ENCODE measurements at places on chromosomes 16 and 17.

- no peaks in the 10 kb centered on the region for H3K27me3 ChIP-seq
- peaks cover 33% of the 10 kb centered on the region for H3K36me3 ChIP-seq
- peak overlapping the region; percentile 85 for H3K27ac ChIP-seq
Measured at GRCh38 chr16:68309799-68310198, 947 bp downstream of the SLC7A6OS start.

GRCh38 chr16:12674071-12674470 lies 129.6 kb downstream of the CPPED1 start:
- H3K27ac ChIP-seq = no peak overlapping the region
- DNase-seq = no peak
- no peaks in the 10 kb centered on the region for H3K27me3 ChIP-seq
- peaks cover 22% of the 10 kb centered on the region for H3K36me3 ChIP-seq
- H3K4me3 ChIP-seq = no peak overlapping the region

GRCh38 chr17:40491486-40491885 lies 9.9 kb downstream of the TNS4 start:
- H3K27ac ChIP-seq = no peak overlapping the region
- H3K4me3 ChIP-seq = no peak overlapping the region
- no peak for DNase-seq
- peaks cover 4% of the 10 kb centered on the region for H3K27me3 ChIP-seq
- H3K36me3 ChIP-seq = no peaks in the 10 kb centered on the region

GRCh38 chr16:8512941-8513624 lies 77.2 kb downstream of the TMEM114 start:
- H3K4me3 ChIP-seq = no peak overlapping the region
- no peaks in the 10 kb centered on the region for H3K36me3 ChIP-seq
- H3K27ac ChIP-seq = no peak overlapping the region
- DNase-seq = no peak
- H3K27me3 ChIP-seq = no peaks in the 10 kb centered on the region

DNA sequence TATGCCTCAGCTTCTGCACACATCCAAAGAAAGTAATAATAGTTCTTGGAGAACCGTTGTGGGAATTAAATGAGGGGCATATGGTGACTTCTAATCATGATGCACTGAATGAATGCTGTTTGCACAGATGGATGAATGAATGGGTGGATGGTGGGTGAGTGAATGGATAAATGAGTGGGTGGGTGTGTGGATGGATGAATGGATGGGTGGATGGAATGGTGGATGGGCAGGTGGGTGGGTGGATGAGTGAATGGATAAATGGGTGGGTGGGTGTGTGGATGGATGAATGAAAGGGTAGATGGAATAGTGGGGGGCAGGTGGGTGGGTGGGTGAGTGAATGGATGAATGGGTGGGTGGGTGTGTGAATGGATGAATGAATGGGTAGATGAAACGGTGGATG lies 44.9 kb upstream of the FOXF1 start:
- H3K36me3 ChIP-seq = no peaks in the 10 kb centered on the region
- no peak for DNase-seq
- no peak overlapping the region for H3K27ac ChIP-seq
- no peak overlapping the region for H3K4me3 ChIP-seq

GRCh38 chr17:77965352-77965751 lies 6.8 kb downstream of the TNRC6C start:
- H3K27me3 ChIP-seq = no peaks in the 10 kb centered on the region
- H3K36me3 ChIP-seq = peaks cover 10% of the 10 kb centered on the region
- no peak for DNase-seq
- no peak overlapping the region for H3K4me3 ChIP-seq

- no peak overlapping the region for H3K27ac ChIP-seq
- no peak overlapping the region for H3K4me3 ChIP-seq
- H3K27me3 ChIP-seq = no peaks in the 10 kb centered on the region
- no peaks in the 10 kb centered on the region for H3K36me3 ChIP-seq
Measured at GRCh38 chr16:65731833-65732232, 610.0 kb upstream of the CDH11 start.

GRCh38 chr17:44555099-44555498 lies 2.2 kb upstream of the FZD2 start:
- H3K36me3 ChIP-seq = no peaks in the 10 kb centered on the region
- H3K4me3 ChIP-seq = no peak overlapping the region
- H3K4me1 ChIP-seq = peaks cover 21% of the 10 kb centered on the region

- H3K4me3 ChIP-seq = no peak overlapping the region
- DNase-seq = no peak
- H3K36me3 ChIP-seq = peaks cover 8% of the 10 kb centered on the region
Measured at GRCh38 chr16:13926891-13927290, 6.9 kb downstream of the ERCC4 start.

GRCh38 chr17:9647014-9647413 lies 1.7 kb downstream of the USP43 start:
- no peaks in the 10 kb centered on the region for H3K36me3 ChIP-seq
- H3K4me1 ChIP-seq = peaks cover 20% of the 10 kb centered on the region
- H3K27me3 ChIP-seq = peaks cover 54% of the 10 kb centered on the region
- DNase-seq = no peak
- no peak overlapping the region for H3K4me3 ChIP-seq

GRCh38 chr16:71311553-71312158 lies 22.5 kb upstream of the CMTR2 start:
- no peaks in the 10 kb centered on the region for H3K4me1 ChIP-seq
- H3K27me3 ChIP-seq = peaks cover 27% of the 10 kb centered on the region
- no peak for DNase-seq
- H3K27ac ChIP-seq = no peak overlapping the region
- no peaks in the 10 kb centered on the region for H3K36me3 ChIP-seq

- no peaks in the 10 kb centered on the region for H3K4me1 ChIP-seq
- no peak for DNase-seq
- no peak overlapping the region for H3K4me3 ChIP-seq
- H3K27ac ChIP-seq = no peak overlapping the region
- no peaks in the 10 kb centered on the region for H3K36me3 ChIP-seq
- peaks cover 2% of the 10 kb centered on the region for H3K27me3 ChIP-seq
Measured at GRCh38 chr17:81725439-81725838, 13.4 kb downstream of the SLC25A10 start.

- DNase-seq = peak; percentile 51
- H3K36me3 ChIP-seq = peaks cover 1% of the 10 kb centered on the region
- H3K27me3 ChIP-seq = no peaks in the 10 kb centered on the region
- no peak overlapping the region for H3K27ac ChIP-seq
- peaks cover 22% of the 10 kb centered on the region for H3K4me1 ChIP-seq
- H3K4me3 ChIP-seq = no peak overlapping the region
Measured at GRCh38 chr16:309476-309875, 26.5 kb downstream of the PDIA2 start.

GRCh38 chr17:42016411-42016831 lies 818 bp downstream of the DNAJC7 start:
- H3K4me3 ChIP-seq = peak overlapping the region; percentile 93
- H3K4me1 ChIP-seq = peaks cover 64% of the 10 kb centered on the region
- H3K36me3 ChIP-seq = peaks cover 11% of the 10 kb centered on the region
- DNase-seq = peak; percentile 53
- peak overlapping the region; percentile 96 for H3K27ac ChIP-seq

- H3K4me3 ChIP-seq = no peak overlapping the region
- no peaks in the 10 kb centered on the region for H3K36me3 ChIP-seq
- DNase-seq = no peak
- no peak overlapping the region for H3K27ac ChIP-seq
Measured at GRCh38 chr17:33039874-33040273, 48.2 kb downstream of the SPACA3 start.

DNA sequence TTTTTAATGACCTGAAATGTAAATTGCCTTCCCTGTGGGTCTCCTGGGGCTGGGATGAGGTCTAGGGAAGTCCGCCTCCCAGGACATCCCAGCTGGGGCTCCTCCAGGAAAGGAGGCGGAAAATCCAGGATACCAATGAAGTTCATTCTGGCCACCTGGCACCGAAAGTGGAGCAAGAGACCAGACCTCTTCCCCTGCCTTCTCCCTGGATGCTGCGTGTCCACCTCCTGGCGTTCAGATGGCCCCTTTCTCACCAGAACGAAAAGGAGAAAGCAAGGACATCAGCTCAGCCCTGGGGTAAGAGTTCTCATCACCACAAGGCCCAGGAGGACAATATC lies 20.4 kb downstream of the RBFOX3 start:
- H3K27ac ChIP-seq = no peak overlapping the region
- H3K36me3 ChIP-seq = no peaks in the 10 kb centered on the region
- no peaks in the 10 kb centered on the region for H3K27me3 ChIP-seq
- H3K4me1 ChIP-seq = no peaks in the 10 kb centered on the region
- H3K4me3 ChIP-seq = no peak overlapping the region
- no peak for DNase-seq

- DNase-seq = no peak
- H3K36me3 ChIP-seq = no peaks in the 10 kb centered on the region
- no peaks in the 10 kb centered on the region for H3K4me1 ChIP-seq
- no peaks in the 10 kb centered on the region for H3K27me3 ChIP-seq
Measured at GRCh38 chr16:73951481-73951880, 345.1 kb upstream of the PSMD7 start.

DNA sequence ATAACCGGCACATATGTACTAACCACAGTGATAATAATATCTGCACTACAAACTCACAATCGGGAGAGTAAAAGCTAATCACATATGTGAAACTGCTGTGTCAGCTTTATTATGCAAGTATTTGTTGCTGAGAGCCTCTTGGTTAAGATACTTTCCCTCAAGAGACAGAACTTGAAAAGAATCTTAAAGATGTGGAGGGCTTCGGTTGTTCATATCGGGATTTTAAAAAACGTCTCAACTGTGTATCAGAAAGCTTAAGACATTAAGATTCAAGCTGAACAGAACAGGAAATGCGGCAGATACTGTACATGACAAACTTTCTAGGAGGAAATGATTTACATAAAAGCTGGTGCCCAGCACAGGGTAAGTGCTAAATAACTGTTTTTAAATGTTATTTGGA lies 27.5 kb upstream of the HLF start:
- H3K4me3 ChIP-seq = no peak overlapping the region
- H3K27me3 ChIP-seq = peaks cover 31% of the 10 kb centered on the region
- H3K36me3 ChIP-seq = no peaks in the 10 kb centered on the region
- peaks cover 16% of the 10 kb centered on the region for H3K4me1 ChIP-seq
- DNase-seq = no peak
- no peak overlapping the region for H3K27ac ChIP-seq

GRCh38 chr17:71978435-71978834 lies 142.4 kb upstream of the SOX9 start:
- H3K4me3 ChIP-seq = no peak overlapping the region
- H3K4me1 ChIP-seq = no peaks in the 10 kb centered on the region

DNA sequence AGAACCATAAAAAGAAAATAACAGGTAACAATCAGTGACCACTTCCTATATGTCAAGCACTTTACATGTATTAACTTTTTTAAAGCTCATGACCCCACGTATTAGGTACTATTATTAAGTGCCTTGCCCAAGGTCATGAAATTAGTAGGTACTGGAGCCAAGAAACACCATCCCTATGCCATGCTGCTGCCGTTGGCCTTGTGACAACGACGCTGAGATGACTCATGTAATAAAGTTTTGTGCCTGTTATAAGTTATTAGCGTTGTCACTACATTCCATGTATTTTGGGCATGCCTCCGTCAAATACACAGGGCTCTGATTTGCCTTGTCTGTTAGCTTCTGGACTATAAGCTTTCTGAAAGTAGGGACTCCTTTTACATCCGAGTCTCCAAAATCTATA lies 1.4 kb downstream of the BBS2 start:
- no peak for DNase-seq
- H3K4me1 ChIP-seq = peaks cover 17% of the 10 kb centered on the region
- no peak overlapping the region for H3K27ac ChIP-seq
- peak overlapping the region; percentile 41 for H3K4me3 ChIP-seq
- no peaks in the 10 kb centered on the region for H3K36me3 ChIP-seq

GRCh38 chr16:49564496-49565229 lies 191.1 kb downstream of the C16orf78 start:
- H3K4me1 ChIP-seq = no peaks in the 10 kb centered on the region
- no peak overlapping the region for H3K4me3 ChIP-seq
- DNase-seq = no peak
- no peaks in the 10 kb centered on the region for H3K27me3 ChIP-seq
- no peak overlapping the region for H3K27ac ChIP-seq

GRCh38 chr17:6682339-6682738 lies 30.8 kb downstream of the C17orf100 start:
- H3K27ac ChIP-seq = no peak overlapping the region
- DNase-seq = no peak
- peaks cover 8% of the 10 kb centered on the region for H3K4me1 ChIP-seq
- no peaks in the 10 kb centered on the region for H3K36me3 ChIP-seq

DNA sequence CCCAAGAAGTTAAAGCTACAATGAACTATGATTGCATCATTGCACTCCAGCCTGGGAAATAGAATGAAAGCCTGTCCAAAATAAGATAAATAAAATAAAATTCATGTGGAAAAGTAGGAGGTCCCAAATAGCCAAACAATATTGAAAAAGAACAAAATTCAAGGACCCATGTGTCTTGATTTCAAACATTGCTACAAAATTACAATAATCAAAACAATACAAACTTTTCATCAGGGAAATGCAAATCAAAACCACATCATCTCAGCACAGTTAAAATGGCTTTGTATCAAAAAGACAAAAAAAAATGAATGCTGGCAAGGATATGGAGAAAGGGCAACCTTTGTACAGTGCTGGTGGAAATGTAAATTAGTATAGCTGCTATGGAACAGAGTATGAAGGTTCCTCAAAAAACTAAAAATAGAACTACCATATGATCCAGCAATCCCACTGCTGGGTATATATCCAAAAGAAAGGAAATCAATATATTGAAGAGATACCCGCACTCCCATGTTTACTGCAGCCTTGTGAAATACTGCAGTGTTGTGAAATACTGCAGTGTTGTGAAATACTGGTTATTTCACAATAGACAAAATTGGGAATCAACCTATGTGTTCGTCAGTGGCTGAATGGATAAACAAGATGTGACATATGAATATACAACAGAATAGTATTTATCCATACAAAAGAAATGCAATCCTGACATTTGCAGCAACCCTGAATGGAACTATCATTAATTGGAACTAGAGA lies 24.5 kb upstream of the ZNF287 start:
- H3K27me3 ChIP-seq = peaks cover 20% of the 10 kb centered on the region
- DNase-seq = no peak
- H3K27ac ChIP-seq = no peak overlapping the region
- H3K4me1 ChIP-seq = peaks cover 3% of the 10 kb centered on the region
- H3K4me3 ChIP-seq = no peak overlapping the region
- no peaks in the 10 kb centered on the region for H3K36me3 ChIP-seq

Data from activated CD8-positive, alpha-beta memory T cell treated with anti-CD3 and anti-CD28 coated beads, Interleukin-2, amount 10 ng/mL, durations not matched to agents 7 days and 5 days (primary cell).